CMK (cell line): ENCODE measurements at places on chromosomes 6 and 20.

GRCh38 chr6:139126931-139127330 lies 7.9 kb upstream of the HECA start:
- no peak for DNase-seq

GRCh38 chr6:145865175-145865574 lies 50.6 kb upstream of the FBXO30 start:
- no peak for DNase-seq

GRCh38 chr6:144714021-144714712 lies 429.0 kb downstream of the UTRN start:
- DNase-seq: no peak

DNA sequence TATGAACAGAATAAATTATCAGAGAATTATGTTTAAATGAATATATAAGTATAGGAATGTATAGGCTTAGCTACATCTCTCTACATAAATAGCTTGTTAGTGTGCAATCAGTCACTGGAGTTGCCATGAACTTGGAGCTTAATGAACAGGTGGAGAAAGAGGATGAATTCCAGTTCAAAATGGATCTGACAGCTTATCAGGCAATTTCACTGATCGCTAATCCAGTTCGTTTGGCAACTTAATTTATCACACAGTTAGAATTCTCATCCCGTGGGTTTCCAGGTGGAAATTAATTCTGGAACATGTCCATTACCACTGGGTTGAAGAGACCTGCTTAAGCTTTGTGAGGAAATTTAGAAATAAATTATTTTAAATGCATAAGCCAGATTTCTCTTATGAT lies 118.1 kb downstream of the MACROD2 start:
- DNase-seq: no peak

- DNase-seq: no peak
These were observed 24.2 kb upstream of the EFHC1 start for GRCh38 chr6:52395969-52396368.

DNA sequence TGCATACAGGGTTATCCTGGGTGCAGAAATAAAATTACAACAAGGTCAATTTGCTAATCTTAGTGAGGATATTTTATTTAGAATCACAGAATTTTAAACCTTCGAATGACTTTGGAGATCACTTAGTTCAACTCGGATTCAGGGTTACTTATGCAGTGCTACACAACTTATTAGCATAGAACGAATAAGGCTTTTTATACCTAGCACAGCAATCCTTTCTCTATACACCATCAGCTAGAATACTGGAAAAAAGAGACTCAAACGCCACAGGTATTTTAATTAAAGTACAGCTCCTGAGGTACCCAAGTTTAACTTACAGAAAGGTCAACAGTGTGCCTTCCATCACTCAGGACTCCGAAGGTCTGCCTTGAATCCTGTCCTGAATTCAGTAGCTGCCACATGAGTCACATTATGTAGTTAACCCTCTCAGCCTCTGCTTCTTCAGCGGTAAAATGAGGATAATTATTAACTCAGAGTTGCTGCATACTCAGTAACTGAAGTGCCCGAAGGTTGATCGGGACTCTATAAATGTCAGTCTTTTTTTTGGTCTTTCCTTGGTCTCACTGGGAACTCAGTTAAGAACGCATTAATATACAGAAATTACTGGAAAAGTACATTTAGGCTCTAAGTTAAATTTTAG lies 6.0 kb upstream of the QKI start:
- DNase-seq: no peak

- no peak for DNase-seq
These were observed 120.8 kb upstream of the PTPN1 start for GRCh38 chr20:50389438-50389807.

DNA sequence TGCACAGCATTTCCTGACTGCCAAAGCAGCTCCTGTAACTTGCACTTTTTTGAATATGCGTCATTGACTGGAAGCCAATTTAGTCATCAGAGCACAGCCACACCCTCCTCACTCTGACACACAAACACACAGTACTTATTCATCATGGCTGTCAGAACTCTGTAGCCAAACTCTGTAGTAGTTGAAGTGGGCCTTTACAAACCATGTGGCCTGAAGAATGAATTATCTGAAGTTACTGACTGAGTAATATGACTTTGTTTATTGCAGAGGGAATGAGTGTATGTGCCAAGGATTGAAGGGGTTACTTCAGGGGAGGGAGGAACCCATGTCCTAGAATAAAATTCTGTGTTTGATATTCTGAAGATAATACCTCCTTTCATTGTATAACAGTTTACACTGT lies 102.7 kb downstream of the FIG4 start:
- DNase-seq: no peak

DNA sequence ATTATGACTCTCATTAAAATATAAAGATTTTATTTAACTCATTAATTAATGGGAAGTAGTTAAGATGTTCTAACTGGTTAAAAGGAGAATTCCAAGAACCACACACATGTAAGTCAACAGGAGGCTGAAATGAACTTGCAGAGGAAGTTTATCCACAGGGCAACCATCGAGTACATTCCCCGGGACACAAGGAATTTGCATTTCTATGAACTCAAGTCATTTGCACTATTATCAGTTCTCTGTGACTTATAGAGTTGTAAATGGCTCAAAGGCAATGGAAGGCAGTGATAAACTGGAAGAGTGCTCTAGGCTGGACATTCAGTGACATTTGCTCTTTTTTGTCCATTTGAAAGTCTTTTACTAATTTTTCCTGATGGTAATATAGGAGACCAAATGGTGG lies 97.4 kb downstream of the SNX5 start:
- DNase-seq: no peak

DNA sequence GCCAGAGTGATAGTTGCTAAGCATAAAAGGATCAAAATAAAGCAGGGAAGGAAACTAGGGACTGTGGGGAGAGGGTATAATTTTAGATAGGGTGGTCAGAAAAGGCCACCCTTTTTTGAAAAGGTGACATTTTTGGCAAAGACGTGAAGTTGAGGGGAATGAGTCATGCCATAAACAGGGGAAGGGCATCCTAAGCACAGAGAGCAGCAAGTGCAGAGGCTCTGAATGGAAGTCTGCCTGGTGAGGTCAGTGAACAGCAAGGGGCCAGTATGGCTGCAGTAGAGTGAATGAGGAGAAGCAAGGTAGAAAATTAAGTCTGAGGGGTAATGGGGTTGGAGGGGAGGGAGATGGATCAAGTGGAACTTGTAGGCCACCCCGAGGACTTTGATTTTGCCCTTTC lies 2.4 kb downstream of the KLC4 start:
- DNase-seq: no peak

DNA sequence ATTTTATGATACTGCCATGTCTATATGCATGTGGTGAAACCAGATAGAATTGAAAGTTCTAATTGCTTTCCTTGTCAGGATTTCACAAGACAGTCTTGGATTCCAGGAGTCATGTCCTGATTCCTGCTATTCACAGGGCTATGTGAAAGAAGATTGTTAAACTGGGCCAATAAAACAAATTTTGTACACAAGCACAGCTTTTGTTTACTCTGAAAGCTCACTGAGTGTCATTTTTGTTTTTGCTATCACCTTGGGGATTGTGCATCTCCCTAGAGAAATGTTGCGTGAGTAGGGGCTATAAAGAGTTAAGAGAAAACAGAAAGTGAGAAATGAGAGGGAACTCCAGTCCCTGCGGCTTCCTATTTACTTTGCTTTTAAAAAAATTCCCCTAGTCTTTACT lies 627.5 kb downstream of the PKHD1 start:
- no peak for DNase-seq

- no peak for DNase-seq
These were observed 449.4 kb upstream of the PTCHD4 start for GRCh38 chr6:48560408-48560807.

DNA sequence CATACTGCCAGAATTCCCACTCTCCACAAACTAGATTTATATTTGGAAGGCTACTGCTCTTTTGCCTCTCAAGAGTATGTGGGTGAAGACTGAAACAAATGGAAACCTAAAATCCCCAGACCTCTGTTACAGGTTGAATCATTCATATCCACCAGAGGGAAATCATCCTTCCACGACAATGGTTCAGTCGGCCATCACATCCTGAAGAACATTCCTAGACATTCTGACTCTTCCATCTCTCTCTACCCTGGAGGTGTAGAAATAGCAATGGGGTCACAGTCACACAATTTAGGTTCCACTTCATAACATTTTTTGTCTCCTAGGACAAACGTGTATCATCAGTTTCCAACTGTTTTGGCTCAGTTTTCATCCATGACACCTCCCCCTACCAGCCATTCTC lies 8.6 kb downstream of the GPX5 start:
- DNase-seq: no peak

GRCh38 chr6:35310265-35310831 lies 12.7 kb downstream of the DEF6 start:
- no peak for DNase-seq

DNA sequence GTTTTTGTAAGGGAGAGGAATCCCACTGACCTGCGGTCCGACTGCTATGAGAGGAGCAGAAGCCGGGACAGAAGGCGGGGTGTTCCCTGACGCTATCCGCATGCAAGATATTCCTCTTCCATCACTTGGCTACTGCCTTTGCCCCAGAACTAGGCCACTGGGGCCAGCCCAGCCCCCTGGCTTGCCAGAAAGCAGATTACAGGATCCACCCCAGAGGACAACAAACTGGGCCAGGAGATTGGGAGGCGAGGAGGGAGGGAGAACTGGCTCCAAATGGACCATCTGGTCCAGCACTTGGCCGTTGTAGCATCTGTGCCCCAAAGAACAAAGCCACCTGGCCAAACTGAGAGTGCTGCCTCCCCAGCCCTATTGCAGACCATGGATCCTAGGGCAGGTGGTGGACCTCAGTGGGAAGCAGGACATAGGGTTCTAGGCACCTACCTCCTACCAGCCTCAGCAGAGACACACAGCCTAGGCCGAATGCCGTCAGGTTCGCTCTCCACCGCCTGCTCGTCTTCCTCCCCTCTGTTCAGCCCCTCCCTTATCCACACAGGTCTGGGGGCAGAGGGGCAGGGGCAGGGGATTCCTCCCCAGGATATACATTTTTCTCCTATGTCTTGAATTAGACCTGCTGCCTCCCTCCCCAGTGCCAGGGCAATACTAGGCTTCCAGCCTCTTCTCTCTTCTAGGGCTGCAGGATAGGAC lies 4.0 kb downstream of the MDGA1 start:
- DNase-seq: no peak
